ENCODE measurements at places on chromosomes 16 and 17. TPM values are rescaled to one million over a fixed set of nuclear protein-coding genes. Genes with fewer than 3 reads are reported as not detected.

Gene GPR139
- not detected for total RNA-seq

Gene ITGB4
- 69.5 TPM for total RNA-seq

Gene PDE6G
- total RNA-seq = 0.58 TPM

Gene HSF4
- 22.2 TPM for total RNA-seq

Gene HID1
- 10.7 TPM for total RNA-seq

Gene PPY
- not detected for total RNA-seq

Gene CCL5
- 6.7 TPM for total RNA-seq

Gene AOC3
- 270 TPM for total RNA-seq

DNA sequence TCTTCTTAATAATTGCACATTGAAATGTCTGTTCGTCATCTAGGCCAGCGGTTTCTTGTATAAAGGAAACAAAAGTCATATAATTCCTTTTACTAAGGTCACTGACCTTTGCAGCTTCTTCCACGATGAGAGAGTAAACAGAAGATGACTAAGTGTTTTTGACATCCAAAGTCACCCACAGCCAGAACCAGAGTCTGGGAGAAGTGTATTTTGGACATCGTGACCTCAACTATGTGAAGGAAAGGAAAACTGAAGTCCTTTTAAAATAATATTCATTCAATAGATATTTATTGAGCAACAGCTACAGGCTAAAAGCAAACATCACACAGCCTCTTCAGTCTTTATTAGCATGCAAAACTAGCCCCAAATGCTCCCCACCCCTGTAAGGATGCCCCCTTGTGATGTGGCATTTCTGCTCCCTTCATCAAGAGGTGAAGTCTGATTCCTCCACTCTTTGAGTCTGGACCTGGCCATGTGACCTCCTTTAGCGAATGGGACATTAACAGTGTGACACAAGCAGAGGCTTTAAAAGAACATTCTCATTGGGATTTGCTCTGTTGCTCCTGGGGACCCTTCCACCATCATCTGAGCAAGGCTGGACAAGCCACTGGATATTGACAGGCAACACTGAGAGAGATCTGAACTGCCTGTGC lies 8.1 kb upstream of the PMP22 start:
- DNase-seq = no peak

DNA sequence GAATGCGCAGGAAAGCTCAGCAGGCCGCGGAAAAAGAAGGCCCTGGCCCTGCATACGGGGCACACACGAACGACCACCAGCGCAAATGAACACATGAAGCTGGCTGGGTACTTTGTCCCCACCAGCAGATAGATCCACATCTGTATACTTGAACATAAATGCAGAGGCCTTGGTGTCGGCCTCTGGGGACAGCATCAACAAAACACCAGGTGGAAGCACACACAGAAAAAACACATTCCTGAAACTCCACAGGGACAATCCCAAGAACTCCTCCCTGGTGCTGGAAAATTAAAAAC lies 606 bp upstream of the ZBTB4 start:
- no peak for DNase-seq

DNA sequence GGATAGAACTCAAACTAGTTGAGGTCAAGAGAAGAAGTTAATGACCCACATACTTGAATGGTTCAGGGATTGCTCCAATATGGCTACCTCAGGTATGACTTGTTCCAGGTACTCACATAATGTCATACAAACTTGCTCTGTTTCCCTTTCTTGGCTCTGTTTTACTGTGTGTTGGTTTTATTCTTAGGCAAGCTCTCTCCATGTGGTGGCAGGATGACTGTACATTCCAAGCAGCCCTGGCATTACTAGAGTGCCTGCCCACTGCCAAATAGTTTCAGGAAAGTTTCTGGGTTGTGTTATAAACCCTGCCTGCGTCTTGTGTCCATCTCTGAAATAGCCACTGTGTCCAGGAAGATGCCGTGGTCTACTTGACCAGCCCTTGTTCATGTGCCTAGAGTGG lies 476.8 kb downstream of the SHISA9 start:
- DNase-seq = no peak

- DNase-seq = no peak
Observed at GRCh38 chr17:34452769-34453168, 89.7 kb upstream of the CCL1 start.

DNA sequence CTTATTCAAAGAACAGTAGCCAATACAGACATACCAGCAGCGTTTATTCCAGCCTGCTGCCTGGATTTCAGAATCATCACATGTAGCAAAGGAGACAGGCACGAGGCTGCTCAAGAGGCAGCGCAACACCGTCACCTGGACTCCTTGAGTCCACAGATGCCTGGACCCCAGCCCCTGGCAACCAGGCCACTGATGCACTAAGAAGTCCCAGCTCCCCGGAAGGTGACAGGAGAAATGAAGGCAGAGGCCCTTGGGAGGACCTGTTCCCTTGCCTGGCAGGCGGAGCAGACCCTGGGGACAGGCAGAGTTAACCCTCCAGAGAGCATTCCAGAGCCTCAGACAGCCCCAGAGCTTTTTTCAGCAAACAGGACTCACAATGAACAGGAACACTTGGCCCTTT lies 16.5 kb downstream of the SMIM5 start:
- DNase-seq = peak; percentile 44

GRCh38 chr17:16425202-16425601 lies 9.8 kb downstream of the TRPV2 start:
- no peak for DNase-seq

DNA sequence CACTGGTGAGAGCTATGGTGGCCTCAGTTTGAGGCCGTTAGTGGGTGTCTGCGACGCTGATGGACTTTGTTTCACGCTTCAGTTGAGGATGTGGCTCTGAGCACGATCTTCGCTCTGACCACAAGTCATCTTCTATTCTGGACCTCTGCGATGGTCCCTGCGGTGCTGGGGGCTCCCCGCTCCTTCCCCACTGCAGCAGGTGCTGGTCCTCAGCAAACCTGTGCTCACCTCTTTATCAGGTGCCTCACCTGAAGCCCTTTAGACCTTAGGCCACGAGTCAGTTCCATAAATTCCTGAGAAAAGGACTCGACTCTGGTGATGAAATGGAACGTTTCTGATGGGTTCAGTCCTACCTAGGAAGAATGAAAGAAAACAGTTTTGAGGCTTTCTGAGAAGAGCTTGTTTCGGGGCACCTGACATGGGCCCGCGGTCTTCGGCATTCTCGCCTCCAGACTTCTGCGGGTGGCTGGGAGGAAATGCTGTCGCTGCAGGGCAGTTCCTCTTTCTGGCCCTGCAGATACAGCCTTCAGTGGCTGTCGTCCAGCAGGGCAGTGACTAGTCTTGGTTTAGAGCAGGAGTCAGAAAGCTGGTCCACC lies 4.7 kb downstream of the KCTD5 start:
- peak; percentile 72 for DNase-seq

GRCh38 chr16:57483725-57484514 lies 2.4 kb downstream of the DOK4 start:
- peak; percentile 46 for DNase-seq

DNA sequence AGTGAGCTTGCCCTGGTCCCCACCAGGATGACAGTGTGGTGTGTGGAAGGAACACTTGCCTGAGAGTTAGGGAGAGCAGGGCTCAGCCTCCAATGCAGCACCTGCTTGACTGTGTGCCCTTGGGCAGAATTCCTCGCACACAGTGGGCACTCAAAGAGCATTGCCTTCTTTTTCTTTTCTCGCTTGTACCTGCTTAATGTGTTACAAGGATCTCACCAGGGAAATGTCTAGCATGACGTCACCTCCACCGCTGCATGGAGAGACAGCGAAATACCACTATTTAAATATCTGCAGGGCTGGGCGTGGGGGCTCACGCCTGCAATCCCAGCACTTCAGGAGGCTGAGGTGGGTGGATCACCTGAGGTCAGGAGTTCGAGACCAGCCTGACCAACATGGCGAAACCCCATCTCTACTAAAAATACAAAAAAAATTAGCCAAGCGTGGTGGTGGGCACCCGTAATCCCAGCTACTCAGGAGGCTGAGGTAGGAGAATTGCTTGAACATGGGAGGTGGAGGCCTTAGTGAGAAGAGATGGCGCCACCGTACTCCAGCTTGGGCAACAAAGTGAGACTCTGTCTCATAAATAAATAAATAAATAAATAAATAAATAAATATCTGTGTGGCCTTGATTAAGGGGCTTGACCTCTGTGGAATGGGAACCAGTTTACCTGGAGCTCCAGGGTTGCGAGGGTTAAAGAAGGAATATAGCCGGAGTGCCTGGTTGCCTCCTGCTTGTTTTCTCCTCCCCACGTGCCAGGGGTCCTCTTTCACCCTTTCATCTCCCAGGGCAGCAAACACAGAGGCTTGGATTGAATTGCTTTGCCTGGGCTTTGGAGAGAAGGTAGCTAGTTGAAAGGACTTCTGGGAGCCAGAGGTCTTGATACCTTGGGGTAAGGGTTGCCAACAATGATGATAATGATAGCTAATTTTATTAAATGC lies 16.3 kb downstream of the SNX29 start:
- DNase-seq = no peak

DNA sequence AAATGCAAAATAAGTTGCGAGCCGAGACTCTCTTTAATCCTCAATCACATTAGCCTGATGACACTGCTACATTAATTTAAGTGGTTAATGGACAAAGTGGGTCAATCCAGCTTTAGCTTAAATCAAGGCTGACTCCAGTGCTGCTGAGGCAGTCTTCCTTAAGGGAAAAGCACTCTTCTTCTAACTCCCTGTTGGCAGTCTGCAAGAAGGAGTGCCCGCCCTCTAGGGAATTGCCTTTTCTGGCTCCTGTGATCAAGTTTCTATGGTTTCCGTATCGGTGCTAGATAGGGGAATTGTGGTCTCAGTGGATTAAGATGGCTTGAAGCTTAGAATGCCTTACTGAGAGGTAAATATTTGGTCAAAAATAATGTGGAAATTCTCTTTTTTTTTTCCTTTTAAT lies 41.0 kb downstream of the HS3ST3B1 start:
- DNase-seq = no peak

DNA sequence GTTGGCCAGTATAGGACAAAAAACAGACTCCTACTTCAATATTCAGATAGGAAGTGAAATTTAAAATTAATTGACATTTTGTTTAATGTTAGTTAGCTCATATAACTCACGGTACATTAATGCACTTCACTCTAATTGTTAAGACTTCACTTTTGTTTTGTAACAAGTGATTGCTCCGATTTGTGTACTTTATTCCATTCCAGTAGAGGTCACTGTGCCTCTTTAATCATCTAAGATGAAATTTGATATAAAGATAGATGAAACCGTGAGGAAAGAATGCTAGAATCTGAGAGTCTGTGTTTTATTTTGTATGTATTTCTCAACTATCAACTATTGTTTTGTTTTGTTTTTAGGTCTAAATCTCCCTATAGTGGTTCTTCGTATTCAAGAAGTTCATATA lies 29.0 kb downstream of the RBBP6 start:
- no peak for DNase-seq

DNA sequence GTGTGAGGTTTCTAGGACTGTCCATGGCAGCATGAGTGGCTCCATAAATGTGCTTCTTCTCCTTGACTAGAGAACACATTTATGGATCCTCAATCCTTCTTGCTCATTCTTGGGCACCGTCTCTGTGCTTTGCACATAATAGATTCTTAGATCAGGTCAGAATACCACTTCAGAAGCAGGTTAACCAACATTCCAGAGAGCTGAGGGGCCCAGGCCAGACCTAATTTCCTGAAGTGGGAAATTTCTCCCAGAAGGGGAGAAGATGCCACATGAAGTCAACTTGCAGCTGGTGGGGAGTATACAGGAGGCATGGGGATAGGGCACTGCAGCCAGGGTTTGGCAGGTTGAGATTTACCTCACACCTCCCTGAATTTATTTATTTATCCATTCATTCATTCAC lies 24.4 kb upstream of the VAT1L start:
- no peak for DNase-seq

GRCh38 chr17:62807812-62808575 lies at the start of gene MARCHF10:
Gene MARCHF10 (minus strand): TSS chr17:62808314. CDS start chr17:62801735, 6,579 bp downstream.
- DNase-seq = peak; percentile 75

GRCh38 chr16:81748476-81749198 lies 30.5 kb upstream of the PLCG2 start:
- DNase-seq = no peak

DNA sequence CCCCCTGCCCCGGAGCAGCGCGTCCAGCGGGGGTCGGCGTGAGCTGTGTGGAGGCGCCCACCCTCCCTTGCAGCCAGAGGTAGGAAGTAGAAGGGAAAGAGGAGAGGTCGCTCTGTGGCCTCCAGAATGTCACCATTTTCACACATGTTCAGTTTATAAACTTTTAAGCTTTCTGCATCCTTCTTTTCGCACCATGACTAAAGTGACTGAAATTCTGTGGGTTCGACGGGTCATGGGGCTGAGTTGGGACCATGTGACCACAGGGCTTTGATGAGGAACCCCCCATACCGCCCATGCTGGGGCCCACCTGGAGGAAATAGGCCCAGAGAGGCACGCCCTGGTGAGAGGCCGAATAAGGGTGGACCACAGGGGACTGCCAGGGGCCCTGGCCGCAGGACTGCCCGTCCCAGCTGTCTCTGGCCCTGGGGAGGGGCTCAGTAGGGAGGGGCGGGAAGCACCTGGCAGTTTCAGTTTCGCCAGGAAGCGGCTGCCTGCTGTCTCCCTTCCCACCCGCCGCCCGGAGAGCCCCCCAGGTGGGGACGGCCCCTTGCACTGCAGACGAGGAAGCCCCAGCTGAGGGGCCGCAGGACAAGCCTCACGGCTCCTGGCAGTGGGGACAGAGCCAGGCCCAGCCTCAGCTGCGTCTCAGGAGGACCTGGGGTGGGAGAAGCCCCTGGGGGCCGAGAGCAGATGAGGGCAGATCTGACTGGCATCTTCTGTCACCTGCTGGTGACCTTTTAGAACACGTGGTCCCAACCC lies 9.0 kb downstream of the CBFA2T3 start:
- no peak for DNase-seq

- no peak for DNase-seq
Observed at GRCh38 chr16:72807245-72807644, 240.7 kb downstream of the ZFHX3 start.

GRCh38 chr16:68902003-68902968 lies 59.0 kb downstream of the TANGO6 start:
- DNase-seq = no peak

GRCh38 chr16:69852815-69853214 lies 90.7 kb downstream of the WWP2 start:
- DNase-seq = no peak

DNA sequence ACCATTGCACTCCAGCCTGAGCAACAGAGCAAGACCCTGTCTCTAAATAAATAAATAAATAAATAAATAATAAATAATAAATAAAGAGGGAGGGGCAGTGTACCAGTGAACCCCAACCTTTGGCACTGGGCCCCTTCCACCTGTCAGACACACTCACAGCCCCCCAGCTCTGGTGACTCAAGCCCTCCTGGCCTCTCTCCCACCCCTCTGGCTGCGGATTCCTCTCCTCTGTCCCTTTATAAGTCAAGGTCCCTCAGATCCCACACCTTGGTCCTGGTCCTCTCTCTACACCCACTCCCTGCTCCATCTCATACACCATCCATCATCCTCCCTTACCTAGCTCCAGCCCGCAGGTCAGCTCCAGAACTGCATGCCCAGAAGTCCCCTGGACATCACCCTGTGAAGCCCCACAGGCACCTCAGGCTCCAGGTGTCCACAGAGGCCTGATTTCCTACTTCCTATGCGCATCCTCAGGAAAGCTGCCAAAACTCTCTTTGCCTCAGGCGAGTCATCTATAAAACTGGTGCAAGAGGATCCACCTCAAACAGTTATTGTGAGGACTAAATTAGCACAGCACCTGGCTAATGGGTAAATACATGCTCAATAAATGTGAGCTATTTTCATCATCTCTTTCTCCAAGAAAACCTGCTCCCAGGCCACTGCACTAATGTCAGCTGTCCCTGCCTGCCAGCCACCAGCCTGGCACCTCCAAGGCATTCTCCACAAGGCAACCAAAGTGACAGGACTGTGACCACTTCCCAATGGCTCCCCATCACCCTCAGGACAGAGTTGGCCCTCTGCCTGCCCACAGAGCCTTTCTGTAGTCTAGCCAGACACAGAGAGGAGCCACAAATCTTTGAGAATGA lies 46.8 kb downstream of the BEAN1 start:
- no peak for DNase-seq

- no peak for DNase-seq
Observed at GRCh38 chr17:73271072-73271471, 9.4 kb upstream of the CPSF4L start.
